ENCODE measurements at places on chromosomes 12 and 14.
A peak's percentile ranks its signal among the peaks of the same experiment; 100 is the strongest.

- ATAC-seq = no peak
Measured at GRCh38 chr14:54792288-54792687, 110.3 kb downstream of the GCH1 start.

DNA sequence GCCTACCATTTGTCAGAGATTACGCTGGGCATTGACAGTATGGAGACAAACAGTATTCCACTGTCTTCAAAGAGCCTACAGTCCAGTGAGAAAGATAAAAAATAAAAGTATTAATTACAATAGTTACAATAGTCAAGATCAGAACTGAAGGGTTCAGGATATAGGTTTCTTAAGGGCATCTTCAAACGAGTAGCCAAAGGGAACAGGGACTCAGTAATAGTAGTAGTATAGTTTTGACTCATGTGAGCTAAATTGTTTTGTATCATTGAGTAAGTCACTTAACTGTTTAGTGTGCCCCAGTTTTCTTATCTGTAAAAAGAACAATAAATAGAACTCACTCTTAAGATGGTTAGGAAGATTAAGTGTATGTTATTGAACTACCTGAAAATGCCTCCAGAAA lies 123.6 kb downstream of the METTL25 start:
- ATAC-seq = no peak

- ATAC-seq = no peak
Measured at GRCh38 chr14:91372671-91373495, 44.7 kb downstream of the CCDC88C start.

DNA sequence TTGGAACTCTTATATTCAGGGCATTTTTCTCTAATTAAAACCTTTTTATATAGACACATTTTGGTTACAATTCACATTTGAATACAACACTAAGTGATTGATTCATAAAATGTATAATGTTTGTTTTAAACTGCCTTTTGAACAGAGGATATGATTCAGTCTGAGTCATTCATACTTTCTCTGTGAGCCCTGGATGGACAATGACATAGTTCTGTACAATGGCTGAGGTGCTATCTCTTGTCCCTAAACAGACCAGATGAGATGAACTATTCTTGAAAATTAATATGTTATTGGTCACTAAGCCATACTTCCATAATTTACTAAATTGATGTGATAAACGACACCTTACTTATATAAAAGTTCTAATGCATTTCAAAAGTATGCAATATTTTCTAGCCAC lies 199.7 kb upstream of the ATXN7L3B start:
- peak; percentile 88 for ATAC-seq

DNA sequence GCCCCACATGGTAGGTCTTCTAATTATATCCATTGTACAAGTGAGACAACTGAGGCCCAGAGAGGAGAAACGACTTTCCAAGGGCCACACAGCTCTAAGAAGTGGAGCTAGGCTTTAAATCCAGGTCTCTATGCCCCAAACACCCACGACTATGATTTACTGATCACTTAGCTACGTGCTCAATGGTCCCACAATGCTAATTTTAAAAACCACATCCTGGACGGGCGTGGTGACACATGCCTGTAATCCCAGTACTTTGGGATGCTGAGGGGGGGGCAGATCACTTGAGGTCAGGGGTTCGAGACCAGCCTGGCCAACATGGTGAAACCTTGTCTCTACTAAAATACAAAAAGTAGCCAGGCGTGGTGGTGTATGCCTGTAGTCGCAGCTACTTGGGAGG lies 8.4 kb upstream of the MLEC start:
- no peak for ATAC-seq

GRCh38 chr14:33799705-33800570 lies 150.9 kb downstream of the EGLN3 start:
- ATAC-seq = no peak

- peak; percentile 43 for ATAC-seq
Measured at GRCh38 chr14:100306998-100307765, 938 bp upstream of the SLC25A29 start.

GRCh38 chr14:36820901-36821300 lies 159.2 kb downstream of the PAX9 start:
- no peak for ATAC-seq

- ATAC-seq = peak; percentile 86
Measured at GRCh38 chr14:31419967-31420318, 407 bp downstream of the HEATR5A start.

DNA sequence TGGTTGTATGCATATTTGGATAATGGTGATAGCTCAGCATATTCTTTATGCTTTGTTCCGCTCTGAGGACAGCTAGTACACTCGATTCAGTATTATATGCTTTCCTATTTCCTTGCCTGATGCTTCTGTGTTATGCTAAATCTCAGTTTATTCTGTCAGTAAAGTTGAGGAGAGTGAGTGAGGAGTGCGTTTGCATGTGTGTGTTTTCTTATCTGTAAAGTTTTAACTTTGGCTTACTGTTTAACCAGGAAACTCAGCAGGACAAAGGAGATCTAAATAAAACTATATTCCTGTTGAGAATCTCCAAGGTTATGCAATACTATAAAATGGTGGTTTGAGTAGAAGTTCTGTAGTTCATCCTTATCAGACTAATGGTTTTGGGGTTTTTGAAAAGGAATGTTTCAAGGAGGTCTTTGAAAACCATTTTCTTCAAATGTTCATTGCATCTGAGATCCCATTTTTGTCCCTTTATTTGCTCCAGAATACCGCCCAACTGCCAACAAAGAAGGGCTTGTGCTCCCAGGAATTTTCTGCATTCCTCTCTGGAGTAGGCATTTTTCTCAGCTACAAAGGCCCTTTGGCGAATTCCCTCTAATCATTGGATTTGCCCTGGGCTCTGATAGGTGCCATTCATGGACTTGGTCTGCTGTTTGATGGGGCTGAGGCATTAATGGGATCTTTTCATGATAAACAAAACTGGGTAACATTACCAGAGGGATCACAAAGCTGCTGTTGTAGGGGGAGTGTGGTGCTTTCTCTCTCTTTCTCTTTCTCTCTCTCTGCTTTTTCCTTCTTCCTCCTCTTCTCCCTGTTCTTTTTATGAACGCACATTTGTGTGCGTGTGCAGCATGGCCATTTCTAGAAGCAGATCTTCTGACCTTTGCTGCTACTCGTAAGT lies 71.7 kb downstream of the HMGA2 start:
- ATAC-seq = no peak

DNA sequence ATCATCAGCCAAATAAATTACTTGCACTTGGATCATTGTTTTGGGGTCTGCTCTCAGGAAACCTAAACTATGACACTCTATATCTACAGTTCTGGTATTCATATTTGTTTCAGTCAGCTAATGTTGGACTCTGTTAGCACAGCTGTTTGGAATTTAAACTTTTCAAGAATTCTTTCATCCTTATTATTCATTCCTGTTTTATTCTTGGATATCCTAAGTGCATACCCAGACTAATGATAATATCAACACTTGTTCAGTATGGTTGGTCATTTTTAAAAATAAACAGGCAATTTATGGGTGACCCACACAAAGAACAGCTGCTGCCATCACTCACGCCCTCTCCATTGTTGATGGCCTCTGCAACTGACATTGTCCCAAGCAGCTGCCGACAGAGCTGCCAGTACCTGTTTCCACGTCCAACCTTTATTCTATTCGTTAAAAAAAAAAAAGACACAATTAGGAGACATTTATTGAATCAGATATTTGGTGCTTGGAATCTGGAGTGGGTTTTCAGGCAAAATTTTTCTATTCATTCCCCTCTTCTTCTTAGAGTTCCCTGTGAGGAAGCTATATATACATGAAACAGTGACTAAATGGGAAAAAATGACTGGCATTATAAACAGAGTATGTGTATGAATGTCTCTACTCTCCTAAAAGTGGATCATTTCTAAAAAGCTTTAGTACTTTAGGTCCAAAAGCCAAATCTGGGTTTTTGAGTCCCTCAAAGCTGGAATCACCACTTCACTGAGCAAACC lies 252.1 kb upstream of the NAV3 start:
- peak; percentile 76 for ATAC-seq

DNA sequence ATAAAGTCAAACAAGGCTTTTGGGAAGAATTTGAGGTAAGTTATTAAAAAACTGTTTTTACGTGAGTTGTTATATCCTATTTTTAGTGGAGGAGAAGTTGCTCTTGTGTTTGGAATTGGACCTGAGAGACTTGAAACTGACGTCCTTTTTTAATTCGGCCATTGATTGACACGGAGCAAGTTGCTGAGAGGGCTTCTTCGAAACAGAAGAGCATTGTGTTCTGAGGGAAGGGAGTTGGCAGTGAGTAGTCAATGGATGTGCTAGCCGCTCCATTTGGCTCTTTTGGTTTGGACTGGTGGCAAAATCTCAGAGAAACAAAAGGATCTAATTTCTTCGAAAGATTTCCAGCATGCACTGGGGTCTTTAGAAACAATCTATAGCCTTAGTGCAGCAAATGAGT lies 37.3 kb downstream of the PTPN11 start:
- ATAC-seq = no peak

GRCh38 chr12:11344500-11344899 lies 34.3 kb upstream of the PRB4 start:
- no peak for ATAC-seq

DNA sequence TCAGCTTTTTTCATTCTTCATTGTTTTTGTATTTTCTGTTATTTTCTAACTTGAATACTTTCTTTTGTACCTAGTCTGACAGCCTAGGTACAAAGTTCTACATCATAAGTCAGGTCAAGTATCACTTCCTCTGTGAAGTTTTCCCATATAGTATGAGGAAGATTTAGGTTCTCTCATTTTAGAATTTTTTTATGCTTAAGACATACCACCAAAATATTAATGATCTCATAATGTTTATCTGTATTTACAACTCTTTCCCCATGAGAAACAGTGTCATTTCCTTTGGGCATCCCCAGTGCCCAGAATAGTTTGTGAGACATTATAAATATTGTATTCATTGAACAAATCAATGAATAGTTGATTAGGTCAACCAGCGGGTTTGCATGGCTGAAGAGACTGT lies 3.1 kb upstream of the ATF7IP start:
- no peak for ATAC-seq

- no peak for ATAC-seq
Measured at GRCh38 chr12:52063082-52063924, 6.5 kb upstream of the ATG101 start.

DNA sequence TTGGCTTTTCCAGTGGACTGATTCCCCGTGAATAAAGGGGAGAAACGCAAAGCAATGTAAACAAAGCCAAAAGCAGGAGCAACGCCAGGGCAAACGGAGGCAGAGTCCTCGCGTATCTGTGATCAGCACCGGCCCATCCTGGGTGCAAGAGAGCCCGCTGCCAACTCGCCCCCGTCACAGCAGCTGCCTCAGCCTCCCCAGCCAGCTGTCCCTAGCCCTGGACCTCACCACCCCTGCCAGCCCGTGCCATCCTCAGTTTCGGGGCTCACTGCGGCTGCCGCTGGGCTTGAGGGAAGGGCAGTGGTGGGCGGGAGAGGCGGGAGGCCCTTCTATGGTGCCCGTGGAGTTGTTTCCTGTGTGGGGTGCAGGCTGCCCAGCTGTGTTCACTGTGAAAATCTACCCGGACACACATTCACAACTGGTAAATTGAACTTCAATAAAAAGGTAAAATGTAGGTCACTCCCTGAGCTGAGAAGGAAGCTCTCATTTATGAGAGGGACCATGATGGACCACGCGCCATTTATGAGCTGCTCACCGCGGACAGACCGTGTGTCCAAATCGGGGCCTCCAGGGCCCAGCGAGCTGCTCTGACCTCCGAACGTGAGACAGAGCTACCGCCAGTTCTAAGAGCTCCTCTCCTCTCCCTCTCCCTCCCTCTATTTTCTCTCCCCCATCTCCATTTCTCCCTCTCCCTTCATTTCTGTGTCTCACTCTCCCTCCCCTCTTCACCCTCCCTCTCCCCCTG lies 330.5 kb upstream of the SFSWAP start:
- no peak for ATAC-seq

DNA sequence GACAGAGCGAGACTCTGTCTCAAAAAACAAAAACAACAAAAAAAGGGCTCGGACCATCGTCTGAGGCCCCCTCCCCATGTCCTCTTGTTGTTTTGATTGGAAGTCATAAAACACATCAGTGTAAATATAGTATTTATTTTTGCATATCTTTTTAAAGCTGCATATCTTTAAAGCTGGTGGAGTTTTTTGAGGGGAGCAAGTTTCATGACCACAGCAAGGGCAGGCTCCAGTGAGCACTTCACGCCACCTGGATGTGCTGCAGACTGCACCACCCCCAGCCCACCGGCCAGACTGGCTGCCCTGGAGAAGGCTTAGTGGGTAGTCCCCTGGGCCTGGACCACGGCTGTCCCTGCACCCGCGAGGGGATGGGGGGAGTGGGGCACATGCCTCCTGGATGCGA lies 11.9 kb upstream of the BCL7A start:
- ATAC-seq = no peak

DNA sequence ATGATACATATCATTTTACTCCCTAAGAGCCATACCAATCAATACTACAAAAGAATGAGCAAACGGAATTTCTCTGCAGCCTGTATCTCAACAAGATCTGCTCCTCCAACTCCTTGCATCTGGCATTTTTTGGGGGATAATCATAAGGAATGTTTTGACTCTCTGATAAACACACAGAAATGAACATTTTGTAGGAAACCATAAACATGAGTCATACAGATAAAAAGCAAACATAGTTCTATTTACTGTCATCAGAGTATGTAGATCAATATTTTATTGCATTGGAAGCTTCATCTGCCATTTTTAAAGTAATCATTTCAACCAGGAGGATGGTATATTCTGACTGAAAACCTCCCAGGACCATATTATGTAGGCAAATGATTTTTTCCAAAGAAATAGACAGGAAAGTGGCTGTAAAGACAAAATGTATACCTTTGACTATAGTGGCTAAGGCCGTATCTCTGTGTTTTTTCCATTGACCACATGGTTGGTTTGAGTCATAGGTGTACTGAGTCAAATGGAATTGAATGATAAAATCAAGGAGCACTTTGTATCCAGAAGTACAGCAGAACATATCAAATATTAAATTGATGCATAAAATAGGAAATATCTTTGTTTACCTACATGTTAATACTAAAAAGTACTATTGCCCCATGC lies 32.4 kb upstream of the CD69 start:
- ATAC-seq = no peak

DNA sequence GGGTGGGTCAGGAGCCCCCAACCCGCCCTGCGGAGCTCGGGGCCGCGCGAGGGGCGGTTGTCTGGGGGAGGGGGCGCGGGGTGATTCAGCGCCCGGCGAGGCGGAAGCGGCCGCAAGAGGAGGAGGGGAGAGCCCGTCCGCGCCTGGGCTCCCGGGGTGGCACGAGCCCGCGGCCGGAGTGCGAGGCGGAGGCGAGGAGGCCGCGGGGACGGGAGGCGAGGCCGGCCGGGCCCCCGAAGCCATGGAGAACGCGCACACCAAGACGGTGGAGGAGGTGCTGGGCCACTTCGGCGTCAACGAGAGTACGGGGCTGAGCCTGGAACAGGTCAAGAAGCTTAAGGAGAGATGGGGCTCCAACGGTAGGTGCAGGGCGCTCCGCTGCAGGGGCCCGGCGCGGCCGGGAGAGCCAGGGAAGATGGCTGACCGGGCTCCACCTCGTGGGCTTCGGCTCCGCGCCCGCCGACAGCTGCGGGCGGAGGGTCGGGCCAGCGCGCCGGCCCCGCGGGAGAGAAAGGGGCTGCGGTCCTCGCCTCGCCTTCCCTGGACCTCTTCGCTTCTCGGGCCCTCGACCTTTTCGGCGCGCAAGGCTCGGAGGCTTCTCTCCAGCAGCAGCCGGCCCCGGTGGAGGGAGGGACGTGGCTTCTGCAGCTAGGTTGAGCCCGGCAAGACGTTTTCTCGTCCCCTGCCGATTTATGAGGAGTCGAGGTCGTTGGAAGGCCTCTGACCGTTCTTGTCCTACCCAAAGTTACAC lies 677 bp downstream of the ATP2A2 start:
- ATAC-seq = peak; percentile 56

Data from SK-N-SH treated with all-trans-retinoic acid at 6 μM for 48 hours (cell line).